Fibroblast of upper back skin (primary cell): ENCODE measurements at places on chromosomes 5 and 9.

GRCh38 chr5:76718381-76718832 is 2.5 kb downstream of the F2R start:
- DNase-seq = no peak

- DNase-seq = no peak
Observed at GRCh38 chr9:38003946-38004808, 64.8 kb downstream of the SHB start.

DNA sequence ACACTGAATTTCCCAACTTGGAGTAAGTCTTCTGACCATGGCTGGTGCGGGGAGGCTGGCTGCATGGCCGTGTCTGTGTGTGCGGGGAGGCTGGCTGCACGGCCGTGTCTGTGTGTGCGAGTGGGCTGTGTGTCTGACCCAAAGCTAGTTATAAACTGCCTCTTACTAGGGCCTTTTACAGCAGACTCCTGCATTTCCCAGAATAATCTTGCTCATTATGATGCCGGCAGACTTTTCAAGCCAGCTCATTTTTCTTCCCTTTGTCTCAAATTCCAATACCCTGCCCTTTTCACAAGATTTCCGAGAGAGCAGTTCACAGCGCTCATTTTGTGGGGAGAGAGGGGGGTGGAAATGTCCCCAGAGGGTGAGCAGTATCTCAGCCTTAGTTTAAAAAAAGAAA is 470.7 kb upstream of the BRINP1 start:
- no peak for DNase-seq

GRCh38 chr5:83672646-83673045 is 48.0 kb downstream of the HAPLN1 start:
- DNase-seq = no peak

GRCh38 chr9:99752417-99753109 is 69.1 kb upstream of the NR4A3 start:
- peak; percentile 93 for DNase-seq
